Calu3 (cell line): ENCODE measurements at places on chromosomes 2 and 18. TPM values are rescaled to one million over a fixed set of nuclear protein-coding genes. Genes with fewer than 3 reads are reported as not detected.

SLC19A3 gene
- total RNA-seq, result 63.8 and 82.4 TPM in 2 replicates

DNA sequence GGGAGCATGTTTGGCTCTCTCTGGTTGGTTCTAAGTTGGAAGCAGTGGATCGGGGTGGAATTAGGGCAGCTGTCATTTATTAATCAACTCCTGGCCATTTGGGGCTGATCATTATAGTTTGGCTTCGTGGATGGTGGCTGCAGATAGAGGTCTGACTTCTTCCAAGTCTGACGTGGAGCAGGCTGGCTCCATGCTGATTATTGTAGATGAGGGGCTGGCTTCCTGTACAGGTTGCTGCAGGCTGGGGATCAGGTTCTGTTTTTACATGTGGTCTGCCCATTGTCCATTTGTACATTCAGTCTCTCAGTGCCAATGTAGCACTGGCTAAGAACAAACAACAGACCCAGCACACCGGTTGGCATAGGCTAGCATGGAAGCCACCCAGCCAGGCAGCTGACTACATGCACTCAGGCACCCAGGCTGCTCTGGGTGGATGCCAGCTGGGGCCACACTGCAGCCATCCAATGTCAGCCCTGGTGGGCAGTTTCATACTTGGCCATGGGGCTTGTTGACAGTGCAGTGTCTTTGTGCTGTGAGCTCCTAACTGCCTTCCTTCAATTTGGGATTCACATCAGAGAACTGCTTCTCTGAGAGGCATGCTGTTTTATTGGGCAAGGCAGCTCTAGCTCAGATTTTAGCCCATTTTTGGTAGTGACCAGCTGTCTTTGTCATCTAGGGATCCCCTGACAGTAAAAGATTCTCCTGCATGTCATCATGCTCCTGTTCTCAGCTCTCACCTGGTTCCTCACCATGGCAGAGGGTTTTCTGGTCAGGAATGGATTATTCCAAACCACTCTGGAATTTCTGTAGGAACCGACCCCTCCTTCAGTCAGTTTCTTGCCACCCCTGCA lies 25.4 kb downstream of the NPAS2 start:
- peaks cover 64% of the 10 kb centered on the region for H3K4me1 ChIP-seq
- H3K27ac ChIP-seq, result peak overlapping the region; percentile 55
- no peaks in the 10 kb centered on the region for H3K27me3 ChIP-seq
- DNase-seq, result no peak

TTC27 gene
- 20.1 and 22.0 TPM in 2 replicates for total RNA-seq

RGPD3 gene
- total RNA-seq, result not detected in 2 replicates

TEKT4 gene
- 0.24 TPM in 1 of 2 replicates, not detected in the other for total RNA-seq

DNA sequence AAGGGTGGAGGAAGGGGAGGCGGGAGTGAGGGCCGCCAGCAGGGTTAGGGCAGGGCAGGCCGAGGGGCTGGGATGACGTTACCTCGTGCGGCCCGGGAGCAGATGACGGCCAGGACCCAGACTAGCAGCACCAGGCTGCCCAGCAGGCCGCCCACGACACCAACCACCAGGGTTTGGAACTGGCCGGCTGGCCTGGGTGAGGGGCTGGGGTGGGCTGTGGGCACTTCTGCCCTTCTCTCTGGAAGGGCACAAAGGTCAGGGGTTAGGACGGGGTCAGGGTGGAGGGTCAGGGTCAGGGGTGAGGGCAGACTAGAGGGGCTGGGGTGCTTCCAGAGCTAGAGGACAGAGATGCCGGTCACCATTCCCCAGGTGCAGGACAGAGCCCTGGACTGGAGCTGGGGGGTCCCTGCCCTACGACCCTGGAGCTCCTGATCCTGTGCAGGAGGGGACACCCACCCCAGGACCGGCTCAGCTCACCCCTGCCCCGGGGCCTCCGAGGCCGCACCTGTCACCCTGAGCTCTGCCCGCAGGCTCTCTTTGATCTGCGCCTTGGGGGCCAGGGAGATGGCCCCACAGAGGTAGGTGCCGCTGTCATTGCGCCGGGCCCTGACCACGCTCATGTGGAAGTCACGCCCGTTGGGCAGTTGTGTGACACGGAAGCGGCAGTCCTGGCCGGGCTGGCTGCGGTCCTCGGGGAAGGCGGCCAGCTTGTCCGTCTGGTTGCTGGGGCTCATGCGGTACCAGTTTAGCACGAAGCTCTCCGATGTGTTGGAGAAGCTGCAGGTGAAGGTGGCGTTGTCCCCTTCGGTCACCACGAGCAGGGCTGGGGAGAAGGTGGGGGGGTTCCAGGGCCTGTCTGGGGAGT lies 6.3 kb downstream of the PDCD1 start:
- peaks cover 43% of the 10 kb centered on the region for H3K27me3 ChIP-seq
- no peak overlapping the region for H3K4me3 ChIP-seq
- no peaks in the 10 kb centered on the region for H3K36me3 ChIP-seq
- DNase-seq, result no peak
- no peak overlapping the region for H3K27ac ChIP-seq
- H3K4me1 ChIP-seq, result no peaks in the 10 kb centered on the region

IRS1 gene
- total RNA-seq, result 29.7 and 34.4 TPM in 2 replicates

DNA sequence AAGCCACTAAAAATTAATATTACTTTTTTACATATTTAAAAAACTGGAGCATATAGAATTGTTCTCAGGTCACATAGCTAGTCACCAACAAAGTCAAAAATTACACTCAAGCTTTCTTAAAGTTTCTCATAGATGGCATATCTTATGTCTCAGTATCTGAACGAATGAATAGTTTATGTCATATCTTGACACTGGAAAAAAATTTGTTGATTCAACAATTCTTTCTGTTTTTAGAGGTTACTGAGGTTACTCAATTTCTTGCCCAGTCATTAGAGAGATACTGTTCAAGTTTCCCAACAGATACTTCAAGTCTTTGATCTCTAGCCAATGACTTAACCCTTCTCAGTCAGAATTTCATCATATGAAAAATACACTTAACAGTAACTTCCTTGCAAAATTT lies 113.1 kb upstream of the XIRP2 start:
- DNase-seq, result no peak
- no peak overlapping the region for H3K4me3 ChIP-seq
- no peaks in the 10 kb centered on the region for H3K4me1 ChIP-seq
- no peaks in the 10 kb centered on the region for H3K36me3 ChIP-seq
- H3K27ac ChIP-seq, result no peak overlapping the region
- H3K27me3 ChIP-seq, result no peaks in the 10 kb centered on the region

CREG2 gene
- total RNA-seq, result 1.3 and 2.4 TPM in 2 replicates

GRCh38 chr2:66733364-66733999 lies 298.6 kb downstream of the MEIS1 start:
- H3K4me1 ChIP-seq, result no peaks in the 10 kb centered on the region
- H3K27me3 ChIP-seq, result no peaks in the 10 kb centered on the region
- no peak overlapping the region for H3K4me3 ChIP-seq
